Activated CD4-positive, alpha-beta T cell treated with anti-CD3 and anti-CD28 coated beads for 36 hours (primary cell): ENCODE measurements at places on chromosomes 4 and X.

GRCh38 chr4:108060686-108061321, 71.1 kb downstream of the HADH start:
- DNase-seq, result no peak

GRCh38 chrX:40867352-40867751, 132.0 kb upstream of the MED14 start:
- no peak for DNase-seq

DNA sequence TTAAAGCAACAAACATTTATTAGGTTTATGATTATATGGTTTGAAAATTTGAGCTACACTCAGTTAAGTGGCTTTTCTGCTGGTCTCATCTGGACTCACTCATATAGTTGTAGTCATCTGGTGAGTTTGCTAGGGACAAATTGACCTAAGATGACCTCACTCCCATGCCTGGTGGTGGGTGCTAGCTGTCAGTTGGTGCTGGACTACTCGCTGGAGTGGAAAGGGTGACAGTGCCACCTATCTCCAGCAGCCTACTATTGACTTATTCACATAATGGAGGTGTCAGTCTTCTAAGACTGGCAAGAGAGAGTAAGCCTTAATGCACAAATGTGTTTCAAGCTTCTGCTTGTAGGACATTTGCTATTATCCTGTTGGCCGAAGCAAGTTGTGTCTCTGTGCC, 88.2 kb downstream of the TASL start:
- peak; percentile 4 for DNase-seq

DNA sequence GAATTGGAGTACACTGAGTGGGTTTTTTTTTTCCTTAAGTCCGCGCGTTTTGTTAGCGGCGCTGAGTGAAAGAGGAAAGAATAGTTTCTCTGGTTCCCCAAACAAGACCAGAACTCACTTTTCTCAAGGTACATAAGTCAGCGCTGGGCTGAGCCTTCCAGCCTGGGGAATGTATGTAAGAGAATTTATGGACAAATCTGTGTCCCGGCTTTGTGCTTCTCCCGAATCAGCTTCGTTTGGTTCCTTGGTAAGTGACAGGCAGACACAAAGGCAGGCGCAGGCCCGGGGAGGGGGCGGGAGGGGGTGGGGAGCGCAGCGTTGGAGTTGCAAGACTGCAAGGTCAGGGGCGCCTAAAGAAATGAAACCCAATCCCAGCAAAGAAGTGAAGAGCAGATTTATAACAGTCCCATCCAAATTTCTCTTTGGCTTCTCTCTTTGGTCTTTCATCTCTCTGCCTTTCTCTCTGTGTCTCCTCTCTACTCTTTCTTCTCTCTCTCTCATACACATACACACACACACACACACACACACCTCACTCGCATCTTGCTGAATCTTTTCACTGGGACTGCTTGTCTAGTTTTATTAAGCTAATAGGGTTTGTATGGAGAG, 981 bp downstream of the TET2 start:
- peak; percentile 68 for DNase-seq

DNA sequence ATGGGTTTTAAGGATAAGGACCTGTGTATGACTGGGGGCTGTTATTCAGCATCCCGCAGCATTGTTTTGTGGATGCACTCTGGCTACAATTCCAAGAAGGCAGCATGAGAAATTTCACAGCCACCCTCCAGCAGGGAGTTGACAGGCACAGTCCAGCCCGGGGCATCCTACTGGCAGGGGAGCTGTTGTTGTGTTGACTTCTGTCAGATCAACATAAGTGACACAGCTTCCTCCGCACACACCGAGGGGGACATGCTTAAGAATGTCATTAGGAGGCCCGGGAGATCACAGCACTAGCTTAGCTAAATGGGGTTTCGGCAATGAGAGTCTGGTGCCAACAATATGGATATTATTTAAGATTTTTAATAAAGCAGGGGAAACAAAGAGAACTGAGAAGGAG, 326.5 kb downstream of the ASMT start:
- DNase-seq, result no peak

DNA sequence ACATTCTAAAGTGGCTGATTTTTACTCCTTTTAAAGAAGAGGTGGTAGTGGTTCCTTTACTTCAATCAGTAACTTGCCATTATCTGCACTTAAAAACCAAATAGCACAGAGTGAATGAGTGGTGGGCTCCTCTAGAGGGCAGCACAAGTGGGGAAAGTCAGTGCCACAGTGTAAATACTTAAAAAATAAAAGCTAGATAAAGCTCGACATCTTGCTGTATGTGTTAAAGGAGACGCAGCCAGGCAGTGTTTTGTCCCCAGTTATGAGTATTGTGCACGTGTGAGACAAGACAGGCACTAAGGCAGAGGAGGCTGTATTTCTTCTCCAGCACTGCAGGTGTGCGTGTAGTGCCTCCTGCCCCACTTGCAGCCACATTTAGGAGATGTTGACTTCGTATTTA, 24.6 kb downstream of the NAP1L5 start:
- DNase-seq, result peak; percentile 51

- DNase-seq, result no peak
Measured at GRCh38 chr4:169256101-169256612, 14.6 kb downstream of the SH3RF1 start.

- no peak for DNase-seq
Measured at GRCh38 chr4:68326141-68326540, 23.7 kb downstream of the YTHDC1 start.

- no peak for DNase-seq
Measured at GRCh38 chrX:34810916-34811315, 131.7 kb upstream of the FAM47B start.

GRCh38 chr4:133130171-133130570, 18.9 kb upstream of the PCDH10 start:
- no peak for DNase-seq

GRCh38 chr4:6582889-6583490, 8.0 kb downstream of the MAN2B2 start:
- peak; percentile 27 for DNase-seq

GRCh38 chr4:1819816-1820215, 26.7 kb downstream of the FGFR3 start:
- DNase-seq, result no peak

- DNase-seq, result no peak
Measured at GRCh38 chrX:63809173-63809572, 24.2 kb upstream of the ARHGEF9 start.

GRCh38 chr4:19829101-19829500, 422.6 kb upstream of the SLIT2 start:
- DNase-seq, result no peak

DNA sequence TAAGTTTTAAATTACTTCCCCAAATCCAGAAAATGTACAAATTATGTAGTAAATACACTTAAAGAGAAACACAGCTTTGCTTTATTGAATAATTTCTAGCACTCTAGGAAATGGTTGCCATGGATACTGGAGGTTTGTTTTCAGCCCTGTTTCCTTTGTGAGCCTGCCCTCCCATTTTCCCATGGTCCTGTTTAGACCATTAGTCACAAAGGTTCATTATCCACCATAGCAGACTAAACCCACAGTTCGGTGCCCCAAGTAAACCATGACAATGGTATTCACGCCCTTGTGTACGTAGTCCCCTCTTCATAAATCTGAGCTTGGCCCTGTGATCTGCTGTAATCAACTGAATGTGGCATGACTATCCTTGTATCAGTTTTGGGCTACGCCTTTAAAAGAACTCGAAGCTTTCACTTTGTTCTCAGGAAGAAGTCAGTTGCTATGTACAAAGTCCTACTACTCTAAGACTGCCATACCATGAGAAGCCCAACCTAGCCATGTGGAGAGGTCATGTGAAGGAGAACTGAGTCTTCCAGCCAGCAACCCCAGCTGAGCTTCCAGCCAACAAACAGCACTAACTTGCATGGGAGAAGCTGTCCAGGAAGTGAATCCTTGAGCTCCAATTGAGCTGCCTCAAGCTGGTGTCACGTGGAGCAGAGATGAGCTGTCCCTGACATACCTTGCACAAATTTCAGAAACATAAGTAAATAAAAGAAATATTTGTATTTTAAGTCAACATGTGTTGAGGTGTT, 300.4 kb downstream of the LDB2 start:
- DNase-seq, result no peak

- DNase-seq, result no peak
Measured at GRCh38 chr4:86300516-86300915, 59.3 kb downstream of the MAPK10 start.

- DNase-seq, result no peak
Measured at GRCh38 chr4:16579866-16580265, 318.6 kb downstream of the LDB2 start.

DNA sequence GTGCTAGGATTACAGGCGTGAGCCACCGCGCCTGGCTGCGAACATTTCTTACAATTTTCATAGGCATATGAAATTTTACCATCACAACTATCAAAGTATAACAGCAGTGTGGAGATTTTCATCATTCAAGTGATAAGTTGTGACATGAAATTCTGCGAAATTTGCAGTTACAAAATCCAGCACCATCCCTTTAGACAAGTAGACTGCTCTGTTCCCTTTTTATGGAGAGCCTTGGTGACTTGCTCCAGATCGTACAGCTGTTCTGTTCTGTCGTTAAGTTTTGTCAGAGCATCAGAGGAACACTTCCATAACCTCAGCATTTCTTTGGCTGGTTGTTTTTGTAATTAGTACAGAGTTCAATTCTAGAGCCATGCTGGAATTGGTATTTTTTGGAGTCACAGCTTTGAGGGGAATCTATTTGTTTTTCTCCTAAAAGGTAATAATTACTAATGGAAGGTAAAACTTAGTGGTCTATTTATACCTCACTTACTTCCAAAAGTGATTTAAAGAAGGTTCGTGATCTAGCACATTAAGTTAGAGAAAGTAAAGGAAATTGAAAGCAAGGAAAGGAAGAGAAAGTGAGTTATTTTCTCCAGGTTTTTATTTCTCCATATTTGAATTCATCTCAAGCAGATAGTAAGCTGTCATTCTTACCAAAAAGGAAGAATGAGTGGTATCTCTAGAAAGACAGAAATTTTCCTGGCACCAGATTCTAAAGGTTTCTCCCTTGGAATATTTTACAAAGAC, 22.1 kb downstream of the ZRSR2 start:
- DNase-seq, result no peak

DNA sequence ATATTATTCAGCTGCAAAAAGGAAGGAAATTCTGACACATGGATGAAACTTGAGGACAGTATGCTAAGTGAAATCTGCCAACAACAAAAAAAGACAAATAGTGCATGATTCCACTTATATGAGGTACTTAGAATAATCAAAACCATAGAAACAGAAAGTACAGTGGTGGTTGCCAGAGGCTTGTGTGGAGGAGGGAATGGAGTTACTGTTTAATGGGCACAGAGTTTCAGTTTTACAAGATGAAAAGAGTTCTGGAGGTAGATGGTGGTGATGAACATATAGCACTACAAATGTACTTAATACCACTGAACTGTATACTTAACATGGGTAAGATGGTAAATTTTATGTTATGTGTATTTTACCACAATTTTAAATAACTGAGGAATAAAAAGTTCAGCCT, 212.0 kb upstream of the KLF3 start:
- DNase-seq, result no peak

GRCh38 chr4:154927126-154927680, 146.1 kb downstream of the RBM46 start:
- no peak for DNase-seq

- no peak for DNase-seq
Measured at GRCh38 chr4:61922766-61923165, 722.6 kb downstream of the ADGRL3 start.

- DNase-seq, result peak; percentile 5
Measured at GRCh38 chr4:69025191-69025998, 70.9 kb upstream of the UGT2B7 start.

GRCh38 chr4:97819294-97819693, 324.0 kb downstream of the STPG2 start:
- DNase-seq, result no peak
